ENCODE measurements at places on chromosomes 12 and 14.

- DNase-seq: no peak
These were observed 154.8 kb upstream of the PRKD1 start for GRCh38 chr14:30082486-30082885.

DNA sequence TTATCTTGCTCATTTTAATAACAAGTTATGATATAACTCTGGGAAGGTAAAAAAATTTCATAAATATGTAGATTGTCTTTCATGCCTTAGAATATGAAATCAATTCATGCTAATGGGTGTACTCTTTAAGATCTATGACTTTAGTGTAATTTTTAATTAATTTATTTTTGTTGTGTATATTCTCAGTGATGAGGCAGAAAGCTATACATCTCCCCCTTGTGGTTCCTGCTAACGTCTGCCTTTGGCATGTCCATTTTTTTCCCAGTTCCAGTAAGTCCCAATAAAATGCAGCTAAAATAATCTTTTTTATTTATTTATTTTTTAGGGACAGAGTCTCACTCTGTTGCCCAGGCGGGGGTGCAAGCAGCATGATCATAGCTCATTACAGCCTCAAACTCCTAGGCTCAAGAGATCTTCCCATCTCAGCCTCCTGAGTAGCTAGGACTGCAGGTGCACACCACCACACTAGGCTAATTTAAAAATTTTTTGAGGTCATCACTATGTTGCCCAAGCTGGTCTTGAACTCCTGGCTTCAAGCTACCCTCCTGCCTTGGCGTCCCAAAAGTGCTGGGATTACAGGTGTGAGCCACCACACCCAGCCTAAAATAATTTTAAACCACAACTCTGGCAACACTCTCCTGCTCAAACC is 3.3 kb upstream of the CHURC1 start:
- DNase-seq: no peak

DNA sequence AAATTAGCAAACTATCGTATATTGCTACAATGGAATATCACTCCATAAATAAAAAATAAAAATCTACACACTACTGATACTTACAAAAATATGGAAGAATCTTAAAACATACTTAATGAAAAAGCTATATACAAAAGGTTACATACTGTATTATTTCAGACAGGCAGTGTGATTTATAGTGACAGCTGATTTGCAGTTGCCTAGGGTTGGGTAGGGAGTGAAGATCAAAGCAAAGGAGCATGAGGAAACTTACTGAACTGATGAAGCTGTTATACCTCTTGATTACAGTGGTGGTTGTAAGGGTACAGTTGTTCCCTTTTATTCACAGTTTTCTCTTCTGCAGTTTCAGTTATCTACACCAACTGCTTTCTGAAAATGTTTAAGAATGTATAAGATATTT is 62.6 kb downstream of the FSCB start:
- DNase-seq: no peak

DNA sequence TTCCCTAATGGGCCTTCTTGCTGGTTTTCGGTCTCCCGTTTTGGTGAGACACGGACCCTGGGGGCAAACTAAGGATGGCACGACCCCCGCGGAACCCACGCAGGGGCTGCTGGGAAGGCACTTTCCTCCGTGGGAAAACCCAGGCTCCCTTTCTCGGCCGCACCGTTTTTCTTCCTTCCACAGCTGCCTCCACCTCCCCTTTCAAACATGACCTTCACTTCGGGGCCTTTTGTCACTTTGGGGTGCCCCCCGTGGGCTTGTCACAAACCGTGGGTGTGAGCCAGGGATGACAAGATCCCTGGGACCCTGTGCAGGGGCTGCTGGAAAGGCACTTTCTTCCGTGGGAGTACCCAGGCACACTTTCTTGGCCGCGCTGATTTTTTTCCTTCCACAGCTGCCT is 268.7 kb downstream of the ALG10 start:
- no peak for DNase-seq

- DNase-seq: no peak
These were observed 9.1 kb downstream of the MEG3 start for GRCh38 chr14:100834794-100835547.

GRCh38 chr14:102898776-102899515 is 23.5 kb upstream of the AMN start:
- DNase-seq: no peak

DNA sequence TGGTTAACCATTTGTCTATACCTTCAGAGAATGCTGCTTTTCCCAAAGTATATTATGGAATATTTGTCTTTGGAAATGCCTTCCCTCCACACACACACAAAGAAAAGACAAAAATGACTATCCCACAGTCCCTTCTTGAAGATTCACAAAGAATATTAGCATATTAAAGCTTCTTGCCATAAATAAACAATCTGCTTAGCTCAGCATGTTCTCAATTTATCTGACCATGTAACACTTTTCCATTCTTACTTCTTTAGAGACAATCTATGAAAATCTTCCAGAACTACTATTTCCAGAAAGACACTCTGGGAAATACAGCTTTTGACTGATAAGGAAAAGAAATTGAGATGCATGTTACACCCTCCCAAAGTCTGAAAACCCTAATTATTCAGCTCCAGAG is 58.9 kb upstream of the OVCH1 start:
- DNase-seq: no peak

DNA sequence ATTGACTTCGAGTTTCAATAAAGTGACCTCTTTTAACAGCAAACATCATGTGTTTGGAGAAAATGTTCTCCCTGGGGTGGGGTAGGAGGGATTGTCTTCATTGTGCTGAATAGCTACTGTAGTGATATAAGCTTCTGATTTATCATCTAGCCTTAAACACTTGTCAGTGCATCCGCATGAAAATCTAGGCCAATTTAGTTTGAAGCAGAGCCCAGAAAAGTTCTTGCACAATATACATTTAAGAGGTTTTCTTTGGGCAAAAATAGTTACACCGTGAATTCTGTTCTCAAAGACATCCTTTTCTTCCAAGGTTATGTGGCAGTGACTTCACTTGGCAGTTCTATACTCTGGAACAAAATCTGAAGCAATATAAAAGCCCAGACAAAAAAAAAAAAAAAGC is 136.0 kb upstream of the IFNG-AS1 start:
- peak; percentile 59 for DNase-seq

- DNase-seq: no peak
These were observed 1.4 kb upstream of the KCNK13 start for GRCh38 chr14:90060312-90060964.

DNA sequence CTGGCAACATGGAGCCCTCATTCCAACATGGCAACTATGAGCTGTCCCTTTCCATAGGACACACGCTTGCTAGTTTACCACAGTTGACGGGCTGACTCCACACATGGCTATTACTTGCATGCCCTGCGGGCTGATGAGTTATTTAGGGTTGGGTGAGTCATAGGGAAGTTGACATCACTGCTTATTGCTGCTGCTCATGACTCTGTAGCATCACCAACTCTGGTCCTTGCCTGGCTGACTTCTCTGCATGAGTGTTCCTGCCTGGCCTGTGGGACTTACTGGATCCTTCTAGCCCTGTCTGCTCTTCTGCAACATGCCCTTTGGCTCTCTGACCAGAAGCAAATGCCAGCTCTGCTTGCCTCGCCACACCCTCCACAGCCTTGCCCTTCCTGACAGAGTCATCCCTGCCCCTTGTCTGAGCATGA is 199.5 kb downstream of the ANO6 start:
- peak; percentile 92 for DNase-seq

DNA sequence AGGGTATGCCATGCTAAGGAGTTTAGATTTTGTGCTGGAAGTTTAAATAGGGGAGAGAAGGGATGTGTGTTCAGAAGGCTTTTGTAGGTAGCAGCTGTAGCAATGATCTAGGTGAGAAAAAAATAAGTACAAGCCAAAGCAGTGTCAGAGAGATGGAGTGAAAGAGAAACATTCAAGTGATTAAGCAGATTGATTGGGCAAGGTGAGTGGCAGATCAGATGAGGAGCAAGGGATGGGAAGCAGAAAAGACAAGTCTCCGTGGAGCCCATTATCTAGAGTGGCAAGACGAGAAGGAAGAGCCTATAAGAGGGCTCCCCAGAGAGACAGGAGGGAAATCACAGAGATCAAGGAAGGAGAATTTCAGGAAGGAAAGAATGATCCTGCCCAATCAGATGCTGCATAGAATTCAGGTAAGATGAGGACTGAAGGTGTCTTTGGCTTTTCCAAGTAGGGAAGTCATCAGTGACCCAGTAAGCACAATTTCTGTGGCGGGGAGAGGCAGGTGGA is 133.5 kb downstream of the ETV6 start:
- DNase-seq: no peak

DNA sequence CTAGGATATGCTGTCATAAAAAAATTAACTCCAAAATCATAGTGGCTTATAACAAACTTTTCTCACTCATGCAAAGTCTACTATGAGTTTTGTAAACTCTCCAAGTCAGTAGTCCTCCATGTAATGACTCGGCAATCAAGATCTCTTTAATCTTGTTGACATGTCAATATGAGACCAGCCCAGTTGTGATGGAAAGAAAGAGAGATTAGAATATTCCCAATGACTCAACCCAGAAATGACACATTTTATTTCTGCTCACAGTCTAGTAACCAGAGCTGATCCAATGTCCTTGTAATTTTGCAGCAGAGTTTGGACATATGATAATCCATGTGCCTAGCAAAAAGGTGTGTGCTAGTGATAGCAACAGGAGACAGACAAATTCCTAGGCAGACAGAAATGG is 112.6 kb upstream of the CNTN1 start:
- no peak for DNase-seq

- peak; percentile 51 for DNase-seq
These were observed 127.7 kb downstream of the TMEM30B start for GRCh38 chr14:61153431-61153830.

- no peak for DNase-seq
These were observed 28.3 kb downstream of the LRCOL1 start for GRCh38 chr12:132582058-132582420.

DNA sequence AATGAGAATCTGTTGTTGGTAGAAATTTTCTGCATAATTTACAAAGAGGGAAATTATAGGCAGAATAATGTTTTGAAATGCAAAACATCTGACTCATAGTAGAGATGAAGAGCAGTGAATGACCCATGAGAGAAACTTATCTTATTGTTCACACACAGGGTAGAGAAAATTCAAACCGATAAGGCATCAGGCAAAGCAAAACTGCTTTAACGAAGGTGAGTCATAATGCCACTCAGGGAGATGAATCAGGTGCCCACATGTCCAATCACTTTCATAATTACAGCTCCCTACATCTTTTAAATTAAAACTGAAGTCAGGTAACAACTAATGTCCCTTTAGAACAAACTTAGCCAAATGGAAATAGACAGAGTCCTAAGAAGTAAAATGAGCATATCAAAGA is 265.6 kb upstream of the GARIN6 start:
- no peak for DNase-seq

DNA sequence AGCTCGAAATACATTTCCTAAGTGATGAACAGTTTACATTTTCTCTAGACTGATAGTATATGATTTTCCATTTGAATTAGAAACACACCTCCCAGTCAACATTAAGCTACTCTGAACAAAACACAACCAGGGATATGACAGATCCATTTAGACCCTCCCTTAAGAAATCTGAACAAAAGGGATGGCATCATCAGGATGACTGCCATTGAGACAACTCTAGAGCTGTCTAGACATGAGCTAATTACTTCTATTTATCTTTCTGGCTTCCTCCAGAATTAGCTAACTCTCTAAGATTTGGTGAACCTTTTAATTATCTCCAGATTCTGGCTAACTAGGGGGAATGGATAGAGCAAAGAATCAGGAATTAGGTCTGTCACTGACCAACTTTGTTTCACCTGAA is 92.9 kb upstream of the IGF1 start:
- DNase-seq: no peak

DNA sequence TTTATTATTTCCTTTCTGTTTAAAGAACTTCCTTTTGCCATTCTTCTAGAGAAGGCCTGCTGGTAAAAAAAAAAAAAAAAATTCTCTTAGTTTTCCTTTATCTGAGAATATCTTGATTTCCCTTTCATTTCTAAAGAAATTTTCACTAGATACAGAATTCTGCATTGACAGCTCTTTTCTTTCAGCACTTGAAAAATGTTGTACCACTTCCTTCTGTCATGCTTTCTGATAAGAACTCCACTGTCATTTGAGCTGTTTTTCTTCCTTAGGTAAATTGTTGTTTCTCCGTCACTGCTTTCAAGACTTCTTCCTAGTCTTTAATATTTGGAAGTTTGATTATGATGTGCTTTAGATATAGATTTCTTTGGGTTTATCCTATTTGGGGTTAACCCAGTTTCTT is 113.6 kb upstream of the BTG1 start:
- DNase-seq: no peak

DNA sequence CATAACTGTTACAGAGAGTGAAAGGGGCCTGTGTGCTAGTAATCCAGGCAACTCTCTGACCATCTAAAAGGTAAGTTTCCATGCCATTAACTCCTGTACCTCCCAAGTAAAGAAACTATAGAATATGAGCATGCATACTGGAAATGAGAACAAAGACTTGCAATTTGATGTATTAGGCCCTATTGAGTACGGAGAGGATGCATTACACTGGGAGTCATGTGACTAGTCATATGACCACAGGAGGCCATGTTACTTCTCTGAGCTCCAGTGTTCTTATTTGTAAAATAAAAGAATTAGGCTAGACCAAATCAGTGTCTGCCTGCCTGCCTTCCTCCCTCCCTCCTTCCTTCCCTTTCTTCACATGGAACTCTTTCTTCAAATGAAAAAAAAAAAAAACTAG is 440.1 kb upstream of the CCDC196 start:
- no peak for DNase-seq

GRCh38 chr14:39827901-39828655 is 395.8 kb upstream of the FBXO33 start:
- DNase-seq: no peak

- no peak for DNase-seq
These were observed 133.2 kb downstream of the ALX1 start for GRCh38 chr12:85413266-85413665.

GRCh38 chr12:114682785-114683708 is 928 bp downstream of the TBX3 start:
- no peak for DNase-seq

GRCh38 chr14:90661866-90662265 is 154.4 kb downstream of the TTC7B start:
- DNase-seq: no peak

Data from fibroblast of skin of left quadriceps (primary cell).